8988T (cell line): ENCODE measurements at places on chromosomes 7 and 10.

- DNase-seq, result no peak
These were observed 96.0 kb downstream of the GSAP start for GRCh38 chr7:77320137-77320536.

- DNase-seq, result no peak
These were observed 90.9 kb downstream of the MLLT10 start for GRCh38 chr10:21624951-21625350.

GRCh38 chr7:142717453-142717852, 31.8 kb upstream of the PRSS1 start:
- no peak for DNase-seq

- DNase-seq, result no peak
These were observed 185.7 kb downstream of the KIAA1217 start for GRCh38 chr10:24394461-24395190.

DNA sequence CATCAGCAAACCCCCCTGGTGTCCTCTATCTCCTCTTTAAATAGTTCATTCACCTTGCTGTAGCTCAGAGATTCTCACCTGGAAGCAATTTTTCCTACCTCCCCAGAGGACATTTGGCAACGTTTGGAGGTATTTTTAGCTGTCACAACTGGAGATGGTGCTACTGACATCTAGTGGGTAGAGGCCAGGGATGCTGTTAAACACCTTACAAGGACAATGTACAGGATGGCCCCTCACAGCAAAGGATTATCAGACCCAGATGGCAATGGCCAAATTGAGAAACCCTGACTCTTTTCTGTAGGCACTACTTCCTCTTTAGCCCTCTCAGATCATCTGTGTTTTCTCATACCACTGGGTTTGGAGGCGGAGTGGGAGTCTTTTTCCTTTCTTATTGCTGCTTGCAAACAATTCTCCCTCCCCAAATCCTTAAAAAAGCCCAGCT, 13.2 kb upstream of the TRA2A start:
- no peak for DNase-seq
